Esophagus mucosa (tissue), 1 donor: ENCODE measurements at places on chromosomes 2 and 18. TPM values are rescaled to one million over a fixed set of nuclear protein-coding genes. Genes with fewer than 3 reads are reported as not detected.
A peak's percentile ranks its signal among the peaks of the same experiment; 100 is the strongest.

GRCh38 chr2:215895330-215895729 lies 118.0 kb downstream of the MREG start:
- no peak for ATAC-seq

- ATAC-seq = no peak
Measured at GRCh38 chr18:46335534-46336101, 231.4 kb downstream of the HAUS1 start.

DNA sequence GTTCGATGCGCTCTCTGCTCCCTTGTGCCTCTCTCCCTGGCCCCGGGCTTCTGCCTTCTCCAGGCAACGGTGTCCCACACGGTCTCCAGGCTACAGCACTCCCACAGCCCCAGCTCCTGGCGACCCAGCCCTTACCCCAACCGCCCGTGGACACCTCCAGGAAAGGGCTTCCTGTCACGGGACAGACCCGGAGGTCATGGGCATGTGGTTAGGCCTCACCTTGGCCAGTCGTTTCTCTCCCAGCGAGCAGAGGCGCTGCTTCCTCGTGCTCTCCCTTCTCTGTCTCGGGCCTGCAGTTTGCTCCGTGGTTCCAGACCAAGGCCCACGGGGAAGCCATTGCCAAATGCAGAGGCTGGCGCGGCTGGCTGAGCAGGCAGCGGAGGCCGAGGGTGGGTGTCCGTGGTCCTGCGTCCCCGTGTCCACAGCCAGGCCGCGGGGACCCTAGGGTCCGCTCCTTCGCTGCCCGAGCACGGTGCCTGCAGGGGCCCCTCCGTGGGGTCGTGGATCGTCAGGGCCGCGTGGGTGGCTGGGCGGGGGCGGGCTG lies 61.0 kb upstream of the IL1RL1 start:
- ATAC-seq = peak; percentile 13

DNA sequence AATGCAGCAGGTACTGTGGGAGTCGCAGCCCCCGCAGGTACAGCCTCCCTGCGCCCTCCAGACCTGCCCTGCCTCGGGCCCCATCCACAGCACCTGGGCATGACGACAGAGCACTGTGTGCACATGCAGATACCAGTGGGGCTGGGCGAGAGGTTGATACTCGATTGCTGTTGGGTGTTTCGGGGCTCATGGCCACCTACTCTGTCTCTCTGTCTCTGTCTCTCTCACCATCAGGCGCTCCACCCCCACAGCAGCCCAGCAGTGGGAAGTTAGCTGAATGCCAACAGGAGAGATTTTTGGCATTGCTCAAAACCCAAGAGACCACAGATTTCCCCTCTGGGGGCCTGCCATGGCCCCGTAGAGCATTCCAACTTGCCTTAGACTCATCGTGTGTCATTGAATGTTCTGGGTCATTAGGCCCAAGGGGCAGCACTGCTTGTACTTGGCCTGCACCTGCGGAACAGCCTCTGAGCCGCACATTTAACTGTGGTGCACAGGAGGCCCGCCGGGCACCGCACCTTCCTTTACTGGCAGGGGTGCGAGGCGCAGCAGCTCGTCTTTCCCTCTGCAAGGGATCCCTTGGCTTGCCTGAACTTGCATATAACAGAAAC lies 18.8 kb downstream of the KCNIP3 start:
- ATAC-seq = peak; percentile 59

The APCDD1 gene
- total RNA-seq = 42.2 TPM

The ARL5A gene
- 55.7 TPM for total RNA-seq

- ATAC-seq = no peak
Measured at GRCh38 chr2:1899396-1899730, 155.0 kb upstream of the PXDN start.

- ATAC-seq = no peak
Measured at GRCh38 chr2:16784652-16785051, 119.0 kb upstream of the CYRIA start.

- peak; percentile 71 for ATAC-seq
Measured at GRCh38 chr18:37778417-37779165, 213.0 kb upstream of the CELF4 start.

DNA sequence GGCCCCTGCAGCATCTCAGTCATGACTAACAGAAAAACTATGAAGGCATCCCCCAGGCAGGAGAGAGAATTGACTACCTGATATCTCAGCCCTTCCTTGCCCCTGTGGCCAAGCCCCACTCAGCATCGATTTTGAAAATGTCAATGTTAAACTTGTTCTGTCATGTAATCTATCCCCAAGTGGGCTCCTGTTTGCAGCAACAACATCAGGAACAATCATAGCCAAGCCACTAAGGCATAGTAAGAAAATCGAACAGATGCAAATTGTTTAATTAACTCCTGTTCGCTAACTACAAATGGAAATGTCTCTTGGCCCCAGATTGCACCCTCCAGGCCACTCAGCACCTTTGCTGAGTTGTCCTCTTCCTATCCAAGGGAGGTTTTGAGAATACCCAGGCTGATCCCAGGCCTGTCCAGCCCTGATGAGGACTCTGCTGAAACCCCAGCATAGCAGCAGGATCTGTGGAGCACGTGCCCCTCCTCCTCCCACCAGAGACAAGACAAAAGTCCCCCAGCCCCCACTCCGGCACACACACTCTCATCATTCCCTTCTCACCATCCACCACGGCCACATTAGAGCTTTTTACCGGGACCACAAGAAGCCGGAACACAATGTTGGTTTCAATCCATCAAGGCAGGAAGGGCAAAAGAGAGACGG lies 150.1 kb downstream of the TNS1 start:
- ATAC-seq = no peak

DNA sequence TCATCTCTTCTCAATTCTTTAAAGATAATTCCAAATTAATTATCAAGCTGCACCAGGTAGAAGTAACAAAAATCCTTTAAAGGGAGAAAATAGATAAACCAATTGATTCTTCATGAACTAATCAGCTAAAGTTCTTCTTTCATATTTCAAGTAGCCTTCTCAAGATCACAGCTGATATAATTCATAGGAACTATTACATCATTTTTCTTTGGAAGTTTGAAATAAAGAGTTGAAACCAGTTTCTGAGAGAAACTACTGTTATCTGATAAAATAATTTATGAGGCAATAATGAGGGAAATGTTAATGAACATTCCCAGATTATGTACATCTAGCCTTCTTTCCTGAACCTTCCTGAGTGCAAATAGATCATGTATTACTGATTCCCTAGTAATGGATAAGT lies 484.9 kb downstream of the METTL4 start:
- no peak for ATAC-seq

DNA sequence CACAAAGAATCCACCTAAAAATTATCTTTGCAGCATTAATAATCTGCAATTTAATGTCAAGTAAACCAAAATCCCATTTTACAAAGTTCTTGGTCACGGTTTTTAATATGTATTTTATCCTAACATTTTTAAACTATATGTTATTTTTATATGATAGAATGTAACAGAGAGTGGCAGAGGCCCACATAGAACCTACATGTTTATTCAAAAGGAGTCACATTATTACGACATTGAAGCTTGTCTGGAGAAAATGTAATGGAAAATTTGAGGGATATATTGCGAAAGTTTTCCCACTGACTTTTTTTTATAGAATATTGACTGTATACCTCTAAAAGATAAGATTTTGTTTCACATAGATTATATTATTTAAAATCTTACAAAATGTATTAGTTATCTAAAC lies 89.7 kb upstream of the COL3A1 start:
- ATAC-seq = no peak

- ATAC-seq = no peak
Measured at GRCh38 chr18:47397671-47398319, 146.3 kb upstream of the SKOR2 start.

- peak; percentile 85 for ATAC-seq
Measured at GRCh38 chr2:62871506-62871905, 166.0 kb downstream of the EHBP1 start.

The FKBP7 gene
- total RNA-seq = 1.00 TPM

The COL4A4 gene
- 0.24 TPM for total RNA-seq

DNA sequence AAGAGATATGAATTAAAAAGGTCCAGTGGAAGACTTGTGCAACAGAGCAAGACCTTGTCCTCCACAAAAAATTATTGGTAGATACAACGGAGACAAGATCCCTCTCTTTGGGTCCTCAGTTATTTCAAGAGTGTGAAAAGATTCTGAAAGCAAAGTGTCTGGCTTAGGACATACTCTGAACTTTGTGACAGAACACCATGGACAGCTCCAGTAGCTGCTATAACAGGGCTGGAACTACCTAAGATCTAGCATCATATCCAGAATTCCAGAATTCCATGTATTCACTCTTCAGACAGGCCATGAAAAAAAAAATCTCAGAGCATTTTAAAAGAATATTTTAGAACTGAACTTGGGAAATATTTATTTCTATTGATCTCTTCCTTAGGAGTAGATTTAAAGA lies 74.8 kb upstream of the ZBTB14 start:
- no peak for ATAC-seq

- no peak for ATAC-seq
Measured at GRCh38 chr2:145961846-145962245, 1441.9 kb upstream of the ZEB2 start.

DNA sequence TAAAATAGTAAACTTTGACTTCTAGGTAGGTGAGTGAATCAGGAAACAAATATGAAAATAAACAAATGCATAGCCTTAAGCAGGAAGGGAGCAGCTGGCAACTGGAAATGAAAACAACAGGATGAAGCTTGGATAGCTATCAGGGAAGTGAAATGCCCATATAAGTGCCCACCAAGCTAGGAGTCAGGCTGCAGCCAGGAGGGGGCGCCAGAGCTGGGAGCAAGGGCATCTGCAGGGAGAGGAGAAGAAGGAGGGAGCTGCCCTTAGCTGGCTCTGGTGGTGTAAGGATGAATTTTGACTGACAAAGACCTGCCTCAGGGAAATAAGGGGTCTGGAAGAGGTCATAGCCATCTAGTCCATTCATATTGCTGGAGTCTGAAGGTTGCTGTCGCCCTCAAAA lies 298.3 kb downstream of the TDRD15 start:
- ATAC-seq = no peak

GRCh38 chr18:457140-457519 lies 43.4 kb downstream of the COLEC12 start:
- no peak for ATAC-seq

DNA sequence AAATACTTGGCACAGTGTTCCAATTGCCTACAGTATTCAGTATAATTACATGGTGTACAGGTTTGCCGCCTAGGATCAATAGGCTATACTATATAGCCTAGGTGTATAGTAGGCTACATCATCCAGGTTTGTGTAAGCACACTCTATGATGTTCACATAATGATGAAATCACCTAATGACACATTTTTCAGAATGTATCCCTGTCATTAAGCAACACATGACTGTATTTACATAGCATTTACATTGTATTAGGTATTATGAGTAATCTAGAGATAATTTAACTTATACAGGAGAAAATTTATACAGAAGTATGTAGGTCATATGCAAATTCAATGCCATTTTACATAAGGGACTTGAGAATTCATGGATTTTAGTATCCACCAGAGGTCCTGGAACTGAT lies 35.4 kb downstream of the SCN7A start:
- ATAC-seq = peak; percentile 18

The NOSTRIN gene
- 3.6 TPM for total RNA-seq

DNA sequence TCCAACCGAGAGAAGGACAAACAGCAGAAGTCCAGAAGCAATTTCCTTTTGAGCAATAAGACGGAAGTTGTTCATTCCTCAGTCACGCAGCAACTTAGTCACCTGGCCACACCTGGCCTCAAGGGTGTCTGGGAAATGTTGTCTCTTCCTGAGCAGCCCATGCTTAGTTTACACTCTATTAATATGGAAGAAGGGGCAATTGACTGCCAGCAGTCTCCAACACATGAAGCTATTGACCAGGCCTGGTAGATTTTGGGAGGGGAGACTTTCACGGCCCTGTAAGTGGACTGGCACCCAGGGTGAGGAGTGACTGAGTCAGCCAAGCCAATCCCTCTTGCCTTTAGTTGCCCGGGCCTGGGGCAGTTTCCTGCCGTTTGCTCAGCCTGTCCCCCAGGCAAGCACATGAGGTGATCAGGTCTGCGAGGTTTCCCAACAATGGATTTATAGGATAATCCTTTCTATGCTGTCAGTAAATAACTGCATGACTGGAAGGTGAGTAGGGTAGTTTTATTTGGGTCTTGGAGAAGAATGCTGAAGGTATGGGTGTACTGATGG lies 43.8 kb upstream of the PPP4R1 start:
- ATAC-seq = peak; percentile 95

DNA sequence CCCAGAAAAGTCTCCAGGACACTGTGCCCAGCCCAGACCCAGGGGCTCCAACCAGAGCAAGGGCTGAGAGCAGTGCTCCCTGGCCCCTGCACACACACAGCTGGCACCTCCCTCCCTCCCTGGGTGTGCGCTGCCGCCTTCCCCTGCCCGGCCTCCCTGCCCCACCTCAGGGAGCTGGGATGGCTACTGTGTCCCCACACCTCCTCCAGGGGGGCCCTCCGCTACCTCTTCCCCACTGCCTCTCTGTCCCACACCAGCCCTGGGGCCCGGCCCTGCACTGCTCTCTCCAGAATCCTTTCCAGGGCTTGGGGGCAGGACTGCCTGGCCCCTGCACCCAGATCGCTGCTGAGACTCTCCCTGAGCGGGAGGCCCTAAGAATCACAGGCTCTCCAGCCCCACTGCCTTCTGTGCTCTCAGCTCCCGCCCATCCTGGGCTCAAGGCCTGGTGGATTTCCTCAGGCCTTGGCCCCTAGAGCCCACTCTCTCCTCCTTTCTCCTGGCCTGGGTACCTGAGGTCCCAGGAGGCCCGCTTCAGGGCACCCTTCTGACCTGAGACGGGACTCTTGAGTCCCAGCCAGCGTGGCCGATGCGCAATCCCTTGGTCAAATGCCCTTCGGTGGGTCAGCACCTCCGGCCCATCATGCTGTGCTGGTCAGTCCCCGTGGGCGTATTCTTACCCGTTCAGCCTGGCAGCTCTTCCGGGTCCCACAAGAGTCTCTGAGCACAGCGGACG lies 276.8 kb upstream of the HDAC4 start:
- ATAC-seq = no peak

DNA sequence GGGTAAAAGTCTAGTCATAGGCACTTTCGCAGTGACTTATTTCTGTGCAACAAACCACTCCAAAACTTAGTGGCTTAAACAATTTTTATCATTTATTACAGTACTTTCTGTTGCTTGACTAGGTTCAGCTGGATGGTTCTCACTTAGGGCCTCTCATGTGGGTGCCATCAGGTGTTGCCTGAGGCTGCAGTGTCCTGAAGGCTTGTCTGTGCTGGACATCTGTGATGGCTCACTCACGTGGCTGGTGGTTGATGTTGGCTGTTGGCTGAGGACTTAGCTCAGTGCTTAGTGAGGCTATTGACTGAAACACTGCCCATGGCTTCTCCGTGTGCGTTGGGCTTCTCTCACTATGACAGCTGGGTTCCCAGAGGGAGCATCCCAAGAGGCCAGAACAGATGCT lies 81.4 kb upstream of the GCFC2 start:
- no peak for ATAC-seq

DNA sequence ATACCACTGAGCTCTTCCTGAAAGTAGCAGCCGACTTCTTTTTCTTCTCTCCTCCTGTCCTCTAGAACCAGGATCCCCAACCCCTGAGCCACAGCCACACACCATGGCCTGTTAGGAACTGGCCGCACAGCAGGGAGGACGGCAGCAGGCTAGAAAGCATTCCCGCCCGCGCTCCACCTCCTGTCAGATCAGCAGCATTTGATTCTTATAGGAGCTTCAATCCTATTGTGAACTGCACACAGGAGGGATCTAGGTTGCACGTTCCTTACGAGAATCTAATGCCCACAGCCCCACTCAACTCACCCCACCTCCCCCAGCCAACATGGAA lies 179.1 kb upstream of the SH3BP4 start:
- no peak for ATAC-seq

The POTEF gene
- not detected for total RNA-seq

The GTF2A1L gene
- not detected for total RNA-seq
